NCI-H2107 (cell line): ENCODE measurements at places on chromosomes 12 and 14.
A peak's percentile ranks its signal among the peaks of the same experiment; 100 is the strongest.

- peak; percentile 48 for DNase-seq
Measured at GRCh38 chr12:45577844-45578399, 151.6 kb upstream of the ARID2 start.

GRCh38 chr14:66514213-66514612, 6.3 kb downstream of the GPHN start:
- no peak for DNase-seq

- no peak for DNase-seq
Measured at GRCh38 chr12:120221576-120221900, 20.6 kb upstream of the RPLP0 start.

DNA sequence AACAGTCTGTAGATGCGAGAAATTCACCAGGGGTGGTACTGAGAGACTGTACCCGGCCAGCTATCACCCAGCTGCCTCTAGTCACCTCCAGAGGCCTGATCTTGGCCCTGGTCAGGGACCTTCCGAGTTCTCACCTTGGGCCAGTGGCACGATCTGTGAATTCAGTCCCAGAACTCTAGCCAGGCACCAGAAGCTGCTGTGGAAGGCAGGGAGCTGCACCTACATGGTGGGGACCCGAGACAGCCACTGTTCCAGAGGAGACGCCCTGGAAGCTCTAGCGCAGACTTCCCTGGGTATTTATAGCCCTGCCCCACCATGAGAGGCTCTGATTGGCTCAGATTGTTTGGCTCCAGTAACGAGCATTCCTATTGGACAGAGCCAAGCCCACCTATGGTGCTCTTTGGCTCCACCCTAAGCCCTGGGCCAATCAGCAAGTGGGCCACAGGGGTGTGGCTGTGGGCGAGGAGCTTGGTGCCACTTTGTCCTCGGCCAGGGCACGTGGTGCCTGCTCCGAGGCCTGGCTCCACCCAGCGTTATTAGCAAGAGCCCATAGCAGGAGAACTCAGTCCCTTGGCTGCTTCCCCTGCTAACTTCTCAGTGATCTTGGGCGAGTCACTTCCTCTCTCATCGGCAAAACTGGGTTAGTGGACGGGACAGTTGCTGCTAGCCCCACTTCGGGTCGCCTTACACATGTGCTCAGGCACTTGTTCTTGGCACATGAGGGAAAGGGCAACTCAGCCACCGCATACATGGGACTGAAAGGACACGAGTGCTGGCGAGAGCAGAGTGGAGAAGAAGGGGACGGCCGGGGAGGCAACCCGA, 89.0 kb upstream of the BCL11B start:
- no peak for DNase-seq

- DNase-seq = no peak
Measured at GRCh38 chr14:96515731-96516130, 13.5 kb downstream of the PAPOLA start.

DNA sequence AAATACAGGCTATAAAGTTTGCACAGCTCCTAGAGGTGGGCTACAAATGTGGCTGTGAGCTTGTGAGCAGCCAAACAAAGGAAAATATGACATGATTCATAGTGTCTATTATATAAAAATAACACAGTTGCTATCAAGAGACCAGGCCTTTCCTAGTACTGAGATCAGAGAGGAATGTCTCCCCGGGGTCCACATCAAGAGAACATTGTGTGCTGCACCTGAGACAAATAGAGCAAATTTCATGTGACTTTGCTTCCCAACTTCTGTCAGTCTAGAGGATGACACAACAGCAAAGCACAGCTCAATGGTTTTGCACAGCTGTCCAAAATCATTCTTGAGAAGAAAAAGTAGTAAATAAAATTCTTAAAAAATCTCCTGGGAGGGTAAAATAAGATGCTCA, 297.5 kb upstream of the PRKD1 start:
- no peak for DNase-seq

DNA sequence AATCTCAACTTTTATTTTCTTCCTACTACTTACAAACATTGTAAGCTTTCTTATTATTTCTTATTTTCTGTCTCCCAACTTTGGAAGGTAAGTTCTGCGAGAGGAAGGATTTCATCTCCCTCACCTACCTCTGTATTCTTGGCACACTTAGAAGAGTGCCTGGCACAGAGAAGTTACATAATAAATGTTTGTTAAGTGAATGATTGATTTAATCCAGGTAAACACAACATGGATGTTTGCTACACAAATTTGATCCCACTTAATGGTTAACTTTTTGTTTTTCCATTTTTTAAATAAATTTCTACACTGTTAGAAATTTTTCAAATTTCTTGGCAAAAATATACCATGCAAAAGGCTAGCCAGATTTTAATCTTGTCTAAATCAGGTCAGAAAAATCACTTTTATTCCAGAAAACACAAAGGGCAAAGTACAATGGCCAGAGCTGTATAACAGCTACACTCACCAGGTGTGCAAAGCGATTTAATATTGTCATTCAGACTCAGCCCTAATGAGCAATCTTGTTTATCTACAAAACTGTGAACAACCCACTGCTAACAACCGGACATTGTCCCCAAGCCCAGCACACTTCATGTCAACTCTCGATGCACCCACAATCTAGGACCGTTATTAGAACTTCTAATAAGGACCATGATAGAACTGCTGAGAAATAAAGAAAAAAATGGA, 222.1 kb upstream of the EEA1 start:
- no peak for DNase-seq

DNA sequence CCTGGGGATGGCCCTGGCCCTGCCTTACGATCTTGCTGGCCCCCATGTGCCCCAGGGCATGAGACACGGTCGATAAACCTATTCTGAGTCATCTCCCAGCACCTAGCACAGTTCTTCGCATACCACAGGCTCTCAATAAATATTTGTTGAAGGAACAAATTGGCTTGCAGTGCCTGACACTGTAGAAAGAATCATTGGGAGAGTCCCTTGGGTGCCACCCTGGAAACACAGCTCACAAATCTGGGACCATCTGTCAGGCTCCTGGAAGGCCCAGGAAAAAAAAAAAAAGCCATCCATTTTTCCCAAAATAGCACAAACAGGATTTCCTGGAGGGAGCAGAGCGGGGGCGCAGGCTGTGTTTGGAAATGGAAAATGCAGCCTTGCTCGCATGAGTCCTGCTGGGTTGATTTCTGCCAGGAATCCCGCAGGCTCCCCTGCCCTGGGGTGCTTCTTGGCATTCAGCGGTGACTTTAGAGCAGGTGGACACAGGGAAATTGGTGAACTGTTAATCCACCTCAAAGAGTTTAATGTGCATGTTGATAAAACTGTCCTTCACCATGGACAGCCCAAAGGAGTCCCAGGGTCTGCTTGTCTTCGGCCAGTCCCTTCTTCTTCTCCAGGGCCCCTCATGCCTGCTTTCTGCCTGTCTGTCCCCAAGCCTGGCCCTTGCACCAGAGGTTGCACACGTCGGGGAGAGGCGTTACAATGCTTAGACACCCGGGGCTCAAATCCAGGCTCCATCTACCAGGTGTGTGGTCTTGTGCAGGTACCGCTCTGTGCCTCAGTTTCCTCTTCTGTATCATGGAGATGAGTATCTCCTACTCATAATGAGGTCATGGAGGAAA, 106.1 kb upstream of the RFLNA start:
- no peak for DNase-seq

- no peak for DNase-seq
Measured at GRCh38 chr12:575129-575502, 88.1 kb downstream of the NINJ2 start.

GRCh38 chr14:88351966-88352691, 29.1 kb upstream of the KCNK10 start:
- DNase-seq = peak; percentile 82

- DNase-seq = no peak
Measured at GRCh38 chr12:116635487-116635886, 76.3 kb downstream of the MAP1LC3B2 start.

DNA sequence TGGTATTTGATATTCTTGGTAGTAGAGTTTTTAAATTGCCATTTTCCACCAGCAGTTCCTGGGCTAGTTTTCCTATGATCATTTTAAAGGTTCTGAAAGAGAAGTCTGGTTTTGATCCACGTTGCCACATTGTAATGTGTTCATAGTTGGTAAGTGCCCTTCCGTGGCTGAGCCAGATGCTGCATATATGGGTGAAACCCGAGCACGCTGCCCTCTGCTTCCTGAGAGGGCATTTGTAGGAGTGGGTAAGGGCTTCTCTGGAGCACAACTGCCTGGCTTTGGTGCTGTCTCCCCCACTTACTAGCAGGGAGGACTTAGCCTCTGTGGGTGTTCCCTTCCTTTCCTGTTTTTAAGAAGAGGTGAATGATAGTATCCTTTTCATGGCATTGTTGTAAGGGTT, 7.1 kb downstream of the SNRNP35 start:
- no peak for DNase-seq

DNA sequence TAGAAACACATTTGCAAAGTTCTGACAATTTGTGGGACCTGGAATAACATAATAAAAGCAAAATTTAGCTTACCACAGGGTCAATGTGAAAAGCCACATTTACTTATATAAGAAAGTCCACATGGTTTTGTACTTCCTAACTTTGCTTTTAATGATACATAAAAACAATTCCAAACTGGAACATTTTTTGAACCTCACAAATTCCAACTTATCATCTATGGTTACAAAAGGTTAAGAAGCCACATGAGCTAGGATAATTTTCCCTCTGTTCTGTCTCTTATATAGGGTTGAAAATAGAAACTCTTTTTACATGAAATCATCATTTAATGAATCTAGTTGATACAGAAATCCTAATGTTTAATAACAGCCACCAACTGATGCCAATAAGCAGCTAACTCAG, 8.9 kb upstream of the RERG start:
- no peak for DNase-seq

GRCh38 chr12:121128908-121129810, 3.5 kb upstream of the P2RX7 start:
- no peak for DNase-seq

DNA sequence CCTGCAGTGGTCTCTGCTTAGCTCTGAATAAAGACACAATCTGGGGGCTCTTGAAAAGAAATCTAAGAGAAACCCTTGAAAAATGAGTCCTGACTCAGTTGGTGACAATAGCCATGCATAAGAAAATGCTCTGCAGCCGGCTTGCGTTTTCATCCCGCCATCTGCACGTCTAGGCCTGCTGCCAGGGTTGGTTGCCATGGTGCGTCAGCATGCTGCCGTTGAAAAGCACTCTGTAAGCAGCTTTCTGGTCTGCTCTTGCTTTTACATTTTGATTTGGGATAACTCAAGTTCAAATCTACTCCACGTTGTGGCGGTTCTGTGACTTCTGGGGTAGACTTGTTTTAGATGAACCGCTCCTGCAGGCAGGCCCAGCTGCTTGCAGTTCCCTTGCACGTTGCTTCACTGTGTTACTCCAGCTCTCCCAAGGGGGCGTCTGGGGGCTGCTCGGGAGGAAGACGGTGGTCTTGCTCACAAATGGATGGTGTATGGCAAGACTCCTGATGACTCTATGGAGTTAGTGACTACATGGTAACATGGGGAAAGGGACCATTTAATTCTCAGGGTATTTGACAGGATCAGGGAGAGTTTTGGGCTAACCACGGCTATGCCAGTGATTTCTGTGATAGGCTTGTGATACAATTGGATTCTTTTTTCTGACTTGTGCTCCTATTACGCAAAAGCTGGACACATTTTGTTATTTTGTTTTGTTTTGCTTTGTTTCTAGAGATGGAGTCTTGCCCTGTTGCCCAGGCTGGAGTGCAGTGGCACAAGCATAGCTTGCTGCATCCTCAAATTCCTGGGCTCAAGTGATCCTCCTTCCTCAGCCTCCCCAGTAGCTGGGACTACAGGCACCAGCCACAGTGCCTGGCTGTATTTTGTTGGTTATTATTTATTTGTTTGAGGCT, 15.8 kb downstream of the WNT5B start:
- peak; percentile 63 for DNase-seq

GRCh38 chr12:30828686-30829085, 73.9 kb upstream of the CAPRIN2 start:
- DNase-seq = no peak

DNA sequence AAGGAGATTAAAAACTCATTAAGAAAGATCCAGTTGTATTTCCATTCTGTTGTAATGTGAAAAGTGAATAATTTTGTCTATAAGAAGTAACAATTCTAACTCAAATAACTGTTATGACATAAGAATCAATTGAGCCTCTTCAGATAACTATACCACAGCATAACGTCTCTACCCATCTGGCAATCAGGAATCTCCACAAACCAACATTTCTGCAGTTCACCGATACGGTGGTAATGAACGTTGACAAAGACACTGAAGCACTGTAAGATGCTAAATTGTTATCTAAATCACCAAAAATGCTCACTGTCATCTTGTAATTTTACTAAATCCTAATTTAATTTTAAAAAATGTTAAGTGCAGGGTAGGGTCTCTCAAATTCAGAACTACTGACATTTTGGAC, 130.9 kb upstream of the USP15 start:
- DNase-seq = no peak

GRCh38 chr12:102959391-102959790, 1.9 kb downstream of the ASCL1 start:
- no peak for DNase-seq

- DNase-seq = no peak
Measured at GRCh38 chr14:23437133-23438100, 2.0 kb upstream of the MYH7 start.

- DNase-seq = peak; percentile 80
Measured at GRCh38 chr14:75563931-75564330, 14.5 kb upstream of the FLVCR2 start.
